ENCODE measurements at places on chromosomes 2 and 18.

DNA sequence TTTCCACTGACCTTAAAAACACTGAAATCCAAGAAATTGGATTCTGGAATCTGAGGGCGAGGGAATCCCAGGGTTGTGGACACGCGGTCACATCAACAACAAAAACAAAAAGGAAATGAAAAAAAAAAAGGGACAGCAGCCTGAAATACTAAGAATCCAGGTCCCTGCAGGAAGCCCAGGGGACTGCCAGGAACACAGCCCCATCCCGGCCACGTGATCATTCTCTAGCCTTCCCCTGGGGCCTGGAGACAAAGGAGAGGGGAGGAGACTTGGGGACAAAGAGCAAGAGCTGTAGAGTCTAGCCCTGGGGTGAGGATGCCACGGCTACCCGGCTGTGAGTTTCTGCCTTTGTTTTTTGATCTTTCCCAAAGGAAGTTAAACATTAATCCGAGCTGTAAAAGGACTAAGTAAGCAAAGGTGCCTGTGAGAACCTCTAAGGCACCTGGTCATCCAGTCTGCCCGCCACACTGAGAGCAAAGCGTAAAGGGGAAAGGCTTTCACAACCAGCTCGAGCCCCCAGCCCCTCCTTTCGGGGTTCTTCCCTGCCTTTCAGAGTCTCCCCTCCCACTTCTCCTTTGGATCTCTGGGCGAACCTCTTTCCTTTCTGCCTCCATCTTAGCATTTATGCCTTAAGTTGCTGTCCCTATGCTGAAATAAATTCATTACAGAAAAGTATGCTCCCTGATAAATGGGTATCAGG is 57.9 kb upstream of the MSH2 start:
- DNase-seq, result no peak

GRCh38 chr18:23232331-23232730 is 97.0 kb downstream of the CABLES1 start:
- DNase-seq, result no peak

GRCh38 chr18:7492385-7492784 is 74.7 kb upstream of the PTPRM start:
- DNase-seq, result no peak

GRCh38 chr2:239630618-239631286 is 229.9 kb upstream of the HDAC4 start:
- no peak for DNase-seq
